Hepatocyte (in vitro differentiated cells): ENCODE measurements at places on chromosomes 2 and 18. TPM values are rescaled to one million over a fixed set of nuclear protein-coding genes. Genes with fewer than 3 reads are reported as not detected.

DNA sequence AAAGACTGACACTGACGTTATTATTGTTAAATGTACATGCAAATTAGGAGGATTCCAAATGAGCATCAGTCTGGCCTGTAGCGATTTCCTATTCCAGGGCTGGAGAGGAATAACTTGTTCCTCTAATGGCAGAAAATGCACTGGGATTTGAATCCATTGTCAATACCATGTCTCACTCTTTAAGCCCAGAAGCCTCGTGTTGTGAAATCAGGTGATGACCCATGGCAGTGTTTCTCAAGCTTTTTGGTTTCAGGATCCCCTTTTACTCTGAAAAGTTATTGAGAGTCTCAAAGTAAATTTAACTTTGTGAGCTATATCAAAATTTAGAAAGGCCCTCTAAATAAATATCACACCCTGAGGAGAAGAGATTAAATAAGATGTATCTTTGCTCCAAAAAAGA lies 279.2 kb downstream of the GALR1 start:
- H3K36me3 ChIP-seq: no peaks in the 10 kb centered on the region
- H3K4me3 ChIP-seq: no peak overlapping the region
- no peak for DNase-seq
- H3K27ac ChIP-seq: no peak overlapping the region
- H3K27me3 ChIP-seq: no peaks in the 10 kb centered on the region
- H3K4me1 ChIP-seq: no peaks in the 10 kb centered on the region

DNA sequence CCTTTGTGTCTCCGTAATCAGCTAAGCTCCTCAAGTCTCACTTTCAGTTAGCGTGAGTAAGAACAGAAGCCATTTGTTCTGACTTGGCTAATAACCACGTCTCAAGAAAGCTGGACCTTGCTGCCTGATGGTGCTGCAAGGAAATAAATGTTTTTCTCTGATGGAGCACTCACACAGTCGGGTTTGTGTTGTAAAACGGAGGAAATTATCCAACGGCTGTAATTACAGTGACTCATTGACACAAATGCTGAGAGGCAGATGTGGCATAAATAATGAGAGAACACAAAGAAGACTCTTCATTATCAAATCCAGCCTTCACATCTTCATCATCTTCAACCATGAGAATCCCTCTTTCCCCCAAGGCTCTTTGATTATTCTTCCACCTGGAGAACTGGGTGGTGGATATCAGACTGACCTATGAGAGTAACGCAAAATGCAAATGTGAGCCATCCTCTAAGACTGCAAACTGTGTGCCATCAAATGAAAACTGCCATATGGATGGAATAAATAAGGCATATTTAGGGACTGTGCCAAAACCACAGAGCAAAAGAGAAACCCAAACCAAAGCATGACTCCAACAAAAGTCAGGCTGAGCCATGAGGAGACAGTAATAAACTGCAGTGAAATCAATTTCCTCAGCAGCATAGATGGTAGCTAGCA lies 252.6 kb downstream of the RND3 start:
- no peak overlapping the region for H3K4me3 ChIP-seq
- H3K36me3 ChIP-seq: no peaks in the 10 kb centered on the region
- H3K27ac ChIP-seq: no peak overlapping the region

- peak overlapping the region; percentile 95 for H3K27ac ChIP-seq
- no peaks in the 10 kb centered on the region for H3K4me1 ChIP-seq
- no peak overlapping the region for H3K4me3 ChIP-seq
- DNase-seq: no peak
Observed at GRCh38 chr18:50372743-50373142, 2.1 kb upstream of the SKA1 start.

DNA sequence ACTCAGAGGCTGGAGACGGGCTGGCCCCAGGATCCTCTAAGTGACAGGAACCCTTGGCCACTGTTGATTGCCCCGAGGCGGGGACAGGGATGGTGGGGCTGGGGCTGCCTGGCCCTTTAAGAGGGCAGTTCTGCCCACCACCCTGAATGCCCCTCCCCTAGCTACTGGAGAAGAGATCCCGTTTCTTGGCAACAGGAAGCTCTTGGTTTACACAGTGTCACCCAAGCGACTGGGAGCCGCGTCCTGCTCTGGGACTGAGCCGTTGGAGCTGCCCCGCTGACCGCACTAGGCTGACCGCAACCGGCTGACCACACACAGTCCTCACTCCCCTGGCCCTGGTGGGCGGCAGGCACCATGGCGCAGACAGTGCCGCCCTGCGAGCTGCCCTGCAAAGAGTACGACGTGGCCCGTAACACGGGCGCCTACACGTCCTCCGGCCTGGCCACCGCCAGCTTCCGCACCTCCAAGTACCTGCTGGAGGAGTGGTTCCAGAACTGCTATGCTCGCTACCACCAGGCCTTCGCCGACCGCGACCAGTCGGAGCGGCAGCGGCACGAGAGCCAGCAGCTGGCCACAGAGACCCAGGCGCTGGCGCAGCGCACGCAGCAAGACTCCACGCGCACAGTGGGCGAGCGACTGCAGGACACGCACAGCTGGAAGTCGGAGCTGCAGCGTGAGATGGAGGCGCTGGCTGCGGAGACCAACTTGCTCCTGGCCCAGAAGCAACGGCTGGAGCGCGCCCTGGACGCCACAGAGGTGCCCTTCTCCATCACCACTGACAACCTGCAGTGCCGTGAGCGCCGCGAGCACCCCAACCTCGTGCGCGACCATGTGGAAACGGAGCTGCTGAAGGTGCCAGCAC lies at the start of gene TEKT4:
TEKT4 (plus strand) TSS at position 205 of the 862 bp plus-strand sequence; CDS start at position 355, 150 bp downstream.
- H3K4me1 ChIP-seq: no peaks in the 10 kb centered on the region
- H3K36me3 ChIP-seq: no peaks in the 10 kb centered on the region
- no peaks in the 10 kb centered on the region for H3K27me3 ChIP-seq
- no peak for DNase-seq

- H3K4me1 ChIP-seq: no peaks in the 10 kb centered on the region
- no peaks in the 10 kb centered on the region for H3K27me3 ChIP-seq
- H3K27ac ChIP-seq: no peak overlapping the region
- no peak for DNase-seq
- H3K36me3 ChIP-seq: no peaks in the 10 kb centered on the region
Observed at GRCh38 chr2:54831480-54831879, 108.0 kb downstream of the EML6 start.

DNA sequence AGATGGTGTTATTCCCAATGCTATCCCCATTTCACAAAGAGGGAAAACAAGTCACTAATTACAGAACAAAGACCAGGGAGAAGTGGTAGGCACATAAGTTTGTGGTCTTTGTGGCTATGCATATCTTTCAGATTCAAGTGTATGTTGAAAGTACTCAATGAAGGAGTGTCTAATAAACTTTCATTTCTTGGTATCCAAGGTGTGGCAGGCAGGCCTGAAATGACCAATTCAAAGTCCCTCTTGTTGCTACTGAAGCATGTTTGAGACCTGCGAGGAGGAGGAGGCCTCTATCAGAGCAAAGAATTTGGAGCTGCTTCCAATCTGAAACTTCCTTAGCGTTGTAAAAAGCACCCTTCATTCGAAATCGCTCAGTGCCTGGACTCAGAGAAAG lies 60.9 kb upstream of the KLF7 start:
- no peaks in the 10 kb centered on the region for H3K27me3 ChIP-seq
- no peaks in the 10 kb centered on the region for H3K4me1 ChIP-seq
- DNase-seq: no peak
- no peaks in the 10 kb centered on the region for H3K36me3 ChIP-seq
- no peak overlapping the region for H3K4me3 ChIP-seq

GRCh38 chr2:30765191-30765590 lies 42.1 kb downstream of the CAPN13 start:
- H3K4me3 ChIP-seq: no peak overlapping the region
- no peak overlapping the region for H3K27ac ChIP-seq
- no peaks in the 10 kb centered on the region for H3K36me3 ChIP-seq
- H3K4me1 ChIP-seq: no peaks in the 10 kb centered on the region

GRCh38 chr2:216635171-216635570 lies 2.0 kb downstream of the IGFBP2 start:
- no peak for DNase-seq
- H3K4me1 ChIP-seq: peaks cover 31% of the 10 kb centered on the region
- peak overlapping the region; percentile 89 for H3K27ac ChIP-seq
- H3K36me3 ChIP-seq: no peaks in the 10 kb centered on the region
- peak overlapping the region; percentile 78 for H3K4me3 ChIP-seq
- H3K27me3 ChIP-seq: peaks cover 20% of the 10 kb centered on the region

- DNase-seq: no peak
- H3K36me3 ChIP-seq: no peaks in the 10 kb centered on the region
- no peak overlapping the region for H3K27ac ChIP-seq
- no peak overlapping the region for H3K4me3 ChIP-seq
Observed at GRCh38 chr2:56372071-56372656, 188.4 kb downstream of the CCDC85A start.

DNA sequence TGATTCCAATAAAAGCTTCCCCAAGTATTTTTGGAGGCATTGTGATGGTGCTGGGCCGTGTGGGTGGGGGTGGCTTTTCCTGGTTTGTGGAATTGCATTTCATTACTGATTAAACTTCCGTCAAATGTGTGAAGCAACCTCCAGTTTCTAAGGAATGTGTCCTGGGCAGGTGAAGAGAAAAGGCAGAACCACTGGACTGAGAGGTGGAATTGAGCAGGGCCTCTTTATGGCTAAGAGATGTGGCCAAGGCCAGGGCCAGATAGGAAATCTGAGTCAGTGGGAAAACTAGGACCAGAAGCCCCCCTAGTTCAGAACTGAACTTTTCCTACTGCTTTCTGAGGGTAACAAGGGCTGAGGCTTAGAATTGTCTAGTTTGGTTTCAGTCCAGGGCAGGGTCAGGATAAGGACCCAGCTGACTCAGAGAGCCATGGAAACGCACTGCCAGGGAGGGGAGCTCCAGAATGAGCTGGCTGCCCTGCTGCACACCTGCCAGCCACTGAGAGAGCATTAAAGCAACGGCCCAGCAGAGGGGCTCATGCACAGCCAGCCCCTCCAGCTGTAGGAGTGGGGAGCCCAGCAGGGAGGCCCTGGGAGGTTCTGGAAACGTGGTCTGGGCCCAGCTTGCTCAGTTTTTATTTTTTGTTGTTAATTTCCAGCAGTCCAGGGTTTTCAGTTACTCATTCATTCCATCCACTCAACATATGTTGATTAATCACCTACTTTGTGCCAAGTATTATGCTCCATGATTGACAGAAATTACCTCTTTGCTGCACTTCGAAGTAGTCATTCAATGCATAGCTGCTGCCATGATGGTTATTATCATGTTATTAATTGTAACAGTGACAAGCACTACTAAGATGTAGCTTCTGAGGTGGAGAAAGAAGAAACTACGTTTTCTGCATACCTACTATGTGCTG lies 156.1 kb downstream of the MSH2 start:
- H3K4me3 ChIP-seq: no peak overlapping the region
- no peaks in the 10 kb centered on the region for H3K36me3 ChIP-seq
- H3K4me1 ChIP-seq: peaks cover 13% of the 10 kb centered on the region

- H3K36me3 ChIP-seq: no peaks in the 10 kb centered on the region
- DNase-seq: no peak
- no peak overlapping the region for H3K27ac ChIP-seq
- no peak overlapping the region for H3K4me3 ChIP-seq
- no peaks in the 10 kb centered on the region for H3K27me3 ChIP-seq
- peaks cover 10% of the 10 kb centered on the region for H3K4me1 ChIP-seq
Observed at GRCh38 chr2:67498931-67499330, 101.8 kb downstream of the ETAA1 start.

DNA sequence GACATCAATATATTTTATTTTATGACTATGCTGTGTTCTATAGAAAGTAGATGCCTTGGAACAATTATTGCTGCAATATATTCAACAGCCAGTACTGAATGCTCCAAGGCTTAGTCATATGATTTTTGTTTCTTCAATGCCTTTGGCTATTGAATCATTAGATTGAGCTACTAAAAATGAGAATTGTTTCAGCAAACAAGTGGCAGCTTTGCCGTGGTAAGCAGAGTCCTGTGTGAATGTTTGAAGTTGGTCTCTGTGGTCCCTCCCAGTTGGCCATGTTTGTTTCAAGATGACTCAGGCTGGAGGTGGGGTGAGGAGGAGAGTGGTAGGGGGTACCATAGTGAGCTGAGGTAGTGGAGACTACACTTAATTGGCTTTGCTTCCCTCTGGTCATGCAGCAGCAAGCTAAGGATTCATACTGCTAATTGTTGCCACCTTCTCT lies 198.6 kb upstream of the EPAS1 start:
- no peaks in the 10 kb centered on the region for H3K27me3 ChIP-seq
- H3K36me3 ChIP-seq: no peaks in the 10 kb centered on the region

DNA sequence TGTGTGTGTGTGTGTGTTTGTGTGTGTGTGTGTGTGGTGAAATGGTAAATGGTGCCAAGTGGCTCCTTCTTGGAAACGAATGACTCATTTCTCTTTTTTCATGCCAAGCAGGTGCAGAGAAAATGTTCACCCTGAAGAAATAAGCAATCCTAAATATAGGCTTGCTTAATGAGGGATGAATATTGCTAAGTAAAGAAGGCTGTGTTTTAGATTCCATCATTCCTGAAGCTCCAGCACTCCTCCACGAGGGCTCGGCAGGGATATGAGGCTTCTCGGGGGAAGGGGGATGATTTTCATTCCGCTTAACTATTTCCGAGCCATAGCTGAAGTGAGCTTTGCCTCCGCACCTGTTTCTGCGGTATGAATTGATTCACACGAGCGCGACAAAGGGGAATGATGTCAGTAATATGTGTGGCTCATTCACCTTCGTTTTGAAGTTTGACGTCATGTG lies 72.9 kb downstream of the TSN start:
- no peaks in the 10 kb centered on the region for H3K27me3 ChIP-seq
- no peak overlapping the region for H3K27ac ChIP-seq
- no peak overlapping the region for H3K4me3 ChIP-seq
- H3K36me3 ChIP-seq: no peaks in the 10 kb centered on the region
- no peaks in the 10 kb centered on the region for H3K4me1 ChIP-seq
- no peak for DNase-seq

GRCh38 chr2:105765415-105766299 lies 20.9 kb downstream of the NCK2 start:
- no peaks in the 10 kb centered on the region for H3K36me3 ChIP-seq
- H3K27ac ChIP-seq: no peak overlapping the region
- no peaks in the 10 kb centered on the region for H3K27me3 ChIP-seq
- DNase-seq: no peak

GRCh38 chr2:234271338-234271737 lies 220.8 kb downstream of the SPP2 start:
- no peak for DNase-seq
- no peak overlapping the region for H3K4me3 ChIP-seq
- no peak overlapping the region for H3K27ac ChIP-seq
- no peaks in the 10 kb centered on the region for H3K36me3 ChIP-seq
- H3K4me1 ChIP-seq: peaks cover 6% of the 10 kb centered on the region

The ASIC4 gene
- not detected in 2 replicates for total RNA-seq

The GPATCH11 gene
- total RNA-seq: 4.3 and 7.0 TPM in 2 replicates

The CLHC1 gene
- 7.9 and 21.1 TPM in 2 replicates for total RNA-seq

The TTN gene
- total RNA-seq: 6.4 and 10.1 TPM in 2 replicates

The GNAL gene
- 5.2 and 7.1 TPM in 2 replicates for total RNA-seq

The HOXD4 gene
- total RNA-seq: 0.40 and 0.70 TPM in 2 replicates

The INO80B gene
- total RNA-seq: 16.0 and 20.0 TPM in 2 replicates

The C2orf15 gene
- 5.9 and 10.0 TPM in 2 replicates for total RNA-seq

The CPS1 gene
- total RNA-seq: 587 and 618 TPM in 2 replicates

The OSBPL1A gene
- total RNA-seq: 31.3 and 35.6 TPM in 2 replicates

The TUBA3E gene
- 18.1 and 18.5 TPM in 2 replicates for total RNA-seq

The CNTNAP5 gene
- total RNA-seq: 0.12 TPM in 1 of 2 replicates, not detected in the other
